Activated naive CD8-positive, alpha-beta T cell treated with anti-CD3 and anti-CD28 coated beads, Interleukin-2, amount 10 ng/mL, durations not matched to agents 7 days and 5 days (primary cell): ENCODE measurements at places on chromosomes 7 and 10. TPM values are rescaled to one million over a fixed set of nuclear protein-coding genes. Genes with fewer than 3 reads are reported as not detected.

The SLC29A4 gene
- 3.1 TPM for total RNA-seq

The ASZ1 gene
- not detected for total RNA-seq

GRCh38 chr7:28595801-28596200, 183.5 kb downstream of the CREB5 start:
- H3K4me3 ChIP-seq = no peak overlapping the region
- peaks cover 12% of the 10 kb centered on the region for H3K36me3 ChIP-seq
- peaks cover 4% of the 10 kb centered on the region for H3K27me3 ChIP-seq
- H3K4me1 ChIP-seq = peaks cover 36% of the 10 kb centered on the region
- no peak for DNase-seq
- no peak overlapping the region for H3K27ac ChIP-seq

DNA sequence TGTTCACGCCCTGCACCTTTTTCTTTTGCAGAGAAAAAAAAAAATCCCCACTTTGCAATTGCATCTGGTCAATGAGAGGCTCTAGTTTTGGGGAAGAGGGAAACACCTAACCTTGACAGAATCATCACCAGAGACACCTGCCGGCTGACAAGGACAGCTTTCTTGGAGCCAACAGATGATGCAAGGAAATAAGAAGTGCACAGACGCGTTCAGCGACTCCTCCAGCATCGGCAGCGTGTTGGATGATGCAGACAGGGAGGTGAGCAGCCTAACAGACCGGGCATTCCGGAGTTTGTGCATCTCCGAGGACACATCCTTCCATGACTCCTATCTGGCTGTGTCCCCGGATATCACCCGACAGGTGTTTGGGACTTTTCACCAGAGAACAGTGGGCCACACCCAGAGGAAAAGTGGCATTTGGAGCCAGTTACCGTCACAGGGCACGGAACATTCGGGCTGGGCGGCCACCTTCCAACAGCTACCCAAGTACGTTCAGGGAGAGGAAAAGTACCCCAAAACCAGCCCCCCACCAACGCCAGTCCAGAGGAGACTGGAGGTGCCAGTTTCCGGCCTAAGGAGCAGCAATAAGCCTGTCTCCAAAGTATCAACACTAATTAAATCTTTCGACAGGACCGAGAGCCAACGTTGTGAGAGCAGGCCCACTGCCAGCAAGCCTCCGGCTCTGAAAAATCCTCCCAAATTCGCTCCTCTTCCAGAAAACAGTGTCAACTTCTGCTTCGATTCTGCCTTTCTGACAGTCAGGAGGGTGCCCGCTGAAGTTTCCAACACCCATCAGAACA, 23.6 kb downstream of the C10orf71 start:
- H3K4me1 ChIP-seq = peaks cover 9% of the 10 kb centered on the region
- H3K27me3 ChIP-seq = peaks cover 6% of the 10 kb centered on the region
- no peak overlapping the region for H3K27ac ChIP-seq
- H3K4me3 ChIP-seq = no peak overlapping the region

GRCh38 chr10:28370107-28370835, 67.4 kb upstream of the MPP7 start:
- no peaks in the 10 kb centered on the region for H3K27me3 ChIP-seq
- peaks cover 10% of the 10 kb centered on the region for H3K36me3 ChIP-seq
- DNase-seq = no peak
- H3K4me1 ChIP-seq = peaks cover 36% of the 10 kb centered on the region

DNA sequence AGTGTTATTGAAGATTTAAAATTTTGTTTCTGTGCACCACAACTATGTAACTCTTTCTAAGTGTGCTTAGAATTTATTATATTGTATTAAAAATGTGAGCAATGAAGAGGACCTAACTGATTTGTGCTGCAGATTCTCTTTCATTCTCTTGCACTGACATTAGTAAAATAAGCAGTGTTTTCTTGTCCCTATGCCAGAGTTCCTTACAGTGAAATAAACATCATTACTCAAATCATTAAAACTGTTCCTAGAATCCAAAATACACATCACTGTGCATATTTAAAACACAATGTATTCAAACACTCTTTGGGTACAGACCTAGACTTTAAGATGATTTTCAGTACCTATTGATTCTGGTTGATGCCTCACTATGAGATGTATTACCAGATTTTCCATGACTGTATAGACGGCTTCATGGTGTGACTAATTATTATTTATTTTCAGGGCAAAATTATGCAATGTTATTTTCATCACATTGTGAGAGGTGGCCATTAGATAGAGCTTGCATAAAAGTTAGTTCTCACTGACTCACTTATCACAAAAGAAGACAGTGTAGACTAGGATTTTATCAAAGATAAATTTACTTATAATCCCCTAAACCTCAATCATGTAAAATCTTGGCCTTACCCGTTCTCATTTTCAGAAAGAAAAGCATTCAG, 93.4 kb downstream of the PTPRZ1 start:
- H3K36me3 ChIP-seq = no peaks in the 10 kb centered on the region
- no peaks in the 10 kb centered on the region for H3K4me1 ChIP-seq
- H3K27me3 ChIP-seq = no peaks in the 10 kb centered on the region
- no peak overlapping the region for H3K4me3 ChIP-seq
- H3K27ac ChIP-seq = no peak overlapping the region
